Naive thymus-derived CD8-positive, alpha-beta T cell (primary cell): ENCODE measurements at places on chromosomes 1 and 21. TPM values are rescaled to one million over a fixed set of nuclear protein-coding genes. Genes with fewer than 3 reads are reported as not detected.

The LMX1A gene
- total RNA-seq: not detected

The PLCH2 gene
- 16.4 TPM for total RNA-seq

The RHD gene
- not detected for total RNA-seq

GRCh38 chr1:89996450-89997110 is 1.7 kb downstream of the ZNF326 start:
- no peak for DNase-seq

DNA sequence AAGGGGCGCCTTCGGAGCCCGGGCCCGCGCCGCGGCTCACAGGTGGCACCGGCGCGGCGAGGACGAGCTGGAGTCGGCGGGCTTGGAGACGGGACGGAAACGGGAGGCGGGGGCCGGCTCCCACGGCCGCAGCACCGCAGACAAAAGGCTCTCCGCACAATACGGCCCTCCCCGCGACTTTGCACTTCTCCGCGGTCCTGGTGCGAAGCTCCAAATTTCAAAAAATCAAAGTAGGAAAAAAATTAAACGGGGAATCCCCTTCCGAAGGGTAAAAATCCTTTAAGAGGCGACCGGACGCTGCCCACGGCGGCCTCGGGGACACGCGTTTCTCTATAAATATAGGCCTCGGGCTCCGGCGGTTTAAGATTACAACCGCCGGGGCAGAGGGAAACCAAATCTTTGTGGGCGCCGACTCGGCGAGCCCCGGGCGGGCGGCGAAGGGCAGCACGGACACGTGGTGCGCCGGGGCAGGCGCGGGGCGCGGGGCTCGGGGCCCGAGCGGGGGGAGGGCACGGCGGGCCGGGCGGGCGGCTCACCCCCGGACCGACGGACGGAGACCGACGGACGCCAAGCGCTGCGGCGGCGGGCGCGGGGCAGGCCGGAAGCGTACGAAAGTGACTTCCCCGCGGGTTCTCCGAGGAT is 453 bp downstream of the PABPC4 start:
- DNase-seq: peak; percentile 31

DNA sequence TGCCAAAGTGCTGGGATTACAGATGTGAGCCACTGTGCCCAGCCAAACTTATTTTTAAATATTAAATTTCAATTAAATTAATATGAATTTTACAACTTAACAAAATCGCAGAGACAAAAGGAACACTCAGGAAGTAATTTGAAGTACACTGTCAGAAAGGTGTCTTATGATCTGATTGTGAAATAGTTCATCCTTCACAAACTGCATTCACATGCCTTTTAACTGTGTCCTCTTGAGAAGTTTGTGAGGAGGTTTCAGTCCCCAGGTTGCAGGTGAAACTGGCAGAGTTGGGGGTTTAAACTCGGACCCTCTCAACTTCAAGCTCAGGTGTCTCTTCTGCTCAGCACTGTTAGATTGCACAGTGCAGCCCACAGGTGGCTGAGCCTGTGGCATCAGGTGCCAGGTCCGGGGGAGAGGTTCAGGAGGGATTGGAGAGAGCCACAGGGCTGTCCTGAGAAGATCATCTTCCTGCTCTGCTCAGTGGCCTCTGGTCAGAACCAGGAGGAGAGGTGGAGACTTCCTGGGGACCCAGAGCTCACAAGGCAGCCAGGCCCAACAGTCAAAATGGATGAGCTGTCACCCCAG is 152.3 kb upstream of the RAB4A start:
- no peak for DNase-seq
